ENCODE measurements at places on chromosomes 12 and 14.

DNA sequence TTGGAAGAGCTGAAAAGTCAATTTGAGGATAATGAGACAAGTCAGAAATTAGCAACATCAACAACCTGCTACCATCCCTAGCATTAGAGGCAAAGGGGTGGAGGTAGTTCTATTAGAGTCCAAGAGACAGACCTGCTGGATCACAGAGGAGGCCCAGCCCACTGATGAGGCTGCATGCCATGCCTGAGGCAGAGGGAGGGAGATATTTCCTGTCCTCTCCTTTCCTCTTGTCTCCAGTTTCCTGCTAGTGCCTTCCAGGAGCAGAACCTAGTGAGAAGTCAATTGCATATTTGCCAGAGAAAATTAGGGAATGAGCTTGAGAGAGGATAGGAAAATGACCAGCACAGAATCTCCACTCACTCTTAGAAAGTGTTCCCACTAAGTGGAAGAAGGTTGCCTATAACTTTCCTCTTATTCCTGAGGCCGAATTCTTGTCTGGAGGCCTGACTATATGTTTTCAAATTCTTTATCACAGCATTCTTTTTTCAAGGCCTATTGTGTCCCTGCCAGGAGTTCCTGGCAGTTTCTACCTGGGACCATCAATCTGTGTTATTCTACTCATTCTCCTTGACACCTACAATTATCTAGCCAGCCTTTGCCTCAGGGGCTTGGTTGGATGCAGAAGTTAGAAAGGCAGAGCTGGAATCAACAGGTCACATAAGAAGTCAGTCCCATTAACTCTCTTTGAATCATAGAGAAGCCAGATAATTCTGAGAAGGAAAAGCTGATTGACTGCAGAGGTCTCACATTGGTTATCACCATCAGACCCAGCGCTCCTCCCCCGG lies 121.9 kb downstream of the EMP1 start:
- DNase-seq = no peak

DNA sequence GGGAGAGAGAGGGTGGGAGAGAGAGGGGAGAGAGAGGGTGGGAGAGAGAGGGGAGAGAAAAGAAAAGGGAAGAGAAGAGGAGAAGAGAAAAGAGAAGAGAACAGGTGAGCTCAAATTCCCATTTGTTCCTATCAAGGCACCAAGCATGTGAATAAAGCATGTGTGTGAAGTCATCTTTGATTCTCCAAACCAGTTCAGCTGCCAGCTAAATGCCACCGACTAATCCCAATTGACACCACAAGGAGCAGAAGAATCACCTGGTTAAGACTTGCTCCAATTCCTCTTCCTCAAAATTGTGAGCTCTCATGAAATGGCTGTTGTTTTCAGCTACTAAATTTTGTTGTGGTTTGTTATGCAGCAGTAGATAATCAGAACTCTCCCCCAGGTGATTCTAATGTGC lies 188.9 kb downstream of the TMX1 start:
- no peak for DNase-seq

- no peak for DNase-seq
Observed at GRCh38 chr14:77314043-77314442, 6.6 kb downstream of the POMT2 start.

DNA sequence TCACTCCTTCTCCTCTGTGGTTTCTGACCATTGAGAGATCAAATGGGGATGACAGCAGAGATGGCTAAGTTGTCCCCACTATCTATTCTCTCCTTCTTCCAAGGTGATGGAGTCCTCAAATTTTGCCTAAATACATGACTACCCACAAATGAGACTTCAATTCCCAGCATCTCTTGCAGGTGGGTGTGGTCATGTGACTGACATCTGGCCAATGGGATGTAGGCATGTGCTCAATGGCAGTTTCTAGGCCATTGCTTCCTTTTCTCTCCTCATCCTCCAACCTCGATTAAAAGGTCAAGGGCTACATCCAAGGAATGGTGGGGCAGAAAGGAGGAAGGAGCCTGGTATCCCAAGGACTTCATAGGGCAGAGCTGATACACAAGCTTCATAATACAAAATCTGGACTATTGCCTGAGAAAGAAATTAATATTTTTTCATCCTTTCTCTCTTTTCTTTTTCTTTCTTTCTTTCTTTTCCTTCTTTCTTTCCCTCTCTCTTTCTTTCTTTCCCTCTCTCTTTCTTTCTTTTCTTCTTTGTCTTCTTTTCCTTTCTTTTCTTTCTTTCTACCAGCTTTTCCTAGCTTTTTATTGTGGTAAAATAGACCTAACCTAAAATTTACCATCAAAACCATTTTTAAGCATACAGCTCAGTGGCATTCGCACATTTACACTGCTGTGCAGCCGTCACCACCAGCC lies 100.9 kb upstream of the PRB2 start:
- no peak for DNase-seq

DNA sequence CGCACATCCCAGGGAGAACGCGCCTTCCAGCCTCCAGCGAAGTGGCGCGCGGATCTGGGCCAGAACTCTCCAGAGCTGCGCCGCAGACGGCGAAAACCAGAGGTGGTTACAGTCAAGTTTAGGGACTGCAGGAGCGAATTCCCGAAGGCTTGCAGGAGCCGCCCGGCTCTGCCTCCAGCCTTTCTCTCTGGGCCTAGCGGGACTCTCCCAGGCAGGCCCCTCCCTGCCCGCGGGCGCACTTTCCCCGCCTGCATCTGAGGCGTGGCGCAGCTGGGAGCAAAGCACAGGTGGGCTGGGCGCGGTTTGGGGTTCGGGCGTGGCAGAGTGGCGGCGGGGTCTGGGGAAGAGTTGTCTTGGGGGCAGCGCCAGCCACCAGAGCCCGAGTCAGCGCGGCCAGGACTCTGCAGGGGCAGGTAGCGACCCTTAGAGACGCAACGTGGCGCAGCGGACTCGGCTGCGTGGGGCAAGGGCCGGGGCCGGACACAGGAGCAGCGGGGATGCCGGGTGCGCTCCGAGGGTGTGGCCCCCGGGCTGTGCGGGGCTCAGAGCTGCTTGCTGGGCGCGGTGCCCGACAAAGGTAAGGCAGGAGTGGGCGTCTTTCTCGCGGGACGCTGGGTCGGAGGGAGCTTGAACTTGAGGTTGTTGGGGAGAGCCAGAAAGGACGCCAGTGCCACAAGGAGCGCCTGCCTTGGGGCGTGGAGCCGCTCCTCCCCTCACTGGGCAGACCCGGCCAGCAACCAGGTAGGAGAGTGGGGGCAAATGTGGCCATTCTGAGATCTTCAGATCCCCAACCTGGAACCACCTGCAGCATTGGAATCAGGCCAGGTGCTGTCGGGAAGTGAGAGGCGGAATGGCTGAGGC lies 1126.0 kb downstream of the AACS start:
- no peak for DNase-seq

DNA sequence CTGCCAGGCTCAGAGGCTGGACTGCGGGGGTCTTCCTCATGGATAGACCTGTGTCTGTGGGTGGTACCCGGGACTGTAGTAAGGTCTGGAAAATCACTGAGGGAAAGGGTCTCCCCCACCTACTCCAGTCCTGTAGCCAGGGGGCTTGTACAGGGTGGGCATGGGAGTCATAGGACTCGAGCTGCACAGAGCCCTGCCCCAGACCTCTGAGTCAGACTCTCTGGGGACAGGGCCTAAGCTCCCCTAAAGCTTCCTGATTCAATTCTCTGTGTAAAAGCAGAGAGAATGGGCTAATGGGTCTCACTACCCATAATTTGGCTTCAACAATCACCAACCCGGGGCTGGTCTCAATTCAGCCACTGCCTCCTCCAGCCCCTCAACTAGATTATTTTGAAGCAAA lies 27.0 kb downstream of the LRTM2 start:
- no peak for DNase-seq

GRCh38 chr14:94584591-94585280 lies 3.5 kb downstream of the SERPINA5 start:
- no peak for DNase-seq

DNA sequence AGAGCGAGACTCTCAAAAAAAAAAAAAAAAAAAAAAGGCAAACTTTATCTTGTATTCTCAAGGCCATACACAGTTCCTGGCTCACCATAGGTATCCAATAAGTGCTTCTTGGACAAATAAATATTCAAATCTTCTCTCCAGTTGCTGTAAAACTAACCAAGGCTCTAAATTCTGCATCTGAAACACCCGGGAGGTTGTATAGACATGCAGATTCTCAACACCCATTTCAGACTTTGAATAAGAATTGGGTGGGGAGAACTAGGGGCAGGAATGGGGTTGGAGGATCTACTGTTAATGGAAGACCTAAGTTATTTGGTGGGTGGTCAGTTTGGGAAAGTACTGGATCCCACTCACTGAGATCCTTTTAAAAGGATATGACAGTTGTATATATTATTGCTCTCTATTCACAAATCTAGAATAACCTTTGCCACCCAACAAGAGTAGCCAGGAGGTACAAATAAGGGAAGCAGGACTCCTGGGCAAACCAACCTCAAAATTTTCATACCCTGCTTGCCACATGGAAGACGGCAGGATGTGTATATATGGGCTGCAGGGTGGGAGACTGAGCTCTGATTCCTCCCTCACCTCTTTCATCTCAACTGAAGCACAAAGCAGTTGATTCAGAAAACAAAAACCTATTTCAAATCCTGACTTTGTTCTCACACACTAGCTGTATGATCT lies 879 bp downstream of the GDF3 start:
- no peak for DNase-seq

- no peak for DNase-seq
Observed at GRCh38 chr14:55530464-55530863, 49.5 kb upstream of the KTN1 start.

DNA sequence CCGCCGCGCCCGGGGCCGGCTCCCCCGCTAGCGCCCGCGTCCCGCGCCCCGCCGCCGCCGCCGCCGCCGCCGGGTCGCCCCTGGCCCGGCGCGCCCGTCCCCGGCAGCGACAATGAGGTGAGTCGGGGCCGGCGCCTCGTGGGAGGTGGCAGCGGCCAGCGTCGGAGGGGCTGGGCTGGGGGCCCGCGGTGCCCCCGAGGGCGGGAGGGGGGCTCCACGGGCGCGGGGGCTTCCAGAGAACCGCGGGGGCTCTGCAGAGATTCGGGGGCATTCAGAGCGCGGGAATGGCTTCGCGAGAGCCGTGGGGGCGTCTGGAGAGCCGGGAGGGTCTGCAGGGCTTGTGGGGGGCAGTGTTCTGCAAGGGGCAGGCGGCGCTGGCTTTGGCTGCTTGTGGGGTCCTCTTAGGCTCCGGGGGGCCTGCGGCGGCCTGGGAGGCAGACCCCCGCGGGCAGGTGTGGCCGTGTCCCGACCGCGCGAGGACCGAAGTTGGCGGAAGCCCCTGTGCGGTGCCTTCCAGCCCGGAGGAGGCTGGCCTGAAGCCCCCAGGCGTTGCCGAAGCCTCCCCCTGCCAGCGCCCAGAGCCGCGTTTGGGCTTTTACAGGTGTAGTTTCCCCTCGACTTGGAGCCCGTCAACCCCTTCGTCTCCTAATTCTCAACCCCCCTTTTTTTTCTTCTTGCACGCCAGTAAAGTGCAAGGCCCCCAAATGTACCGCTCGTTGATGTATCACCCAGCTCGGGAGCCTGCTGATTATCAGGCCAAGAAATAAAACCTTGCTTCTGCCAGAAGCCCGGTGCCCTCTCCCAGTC lies 93.1 kb upstream of the EVL start:
- DNase-seq = no peak

All from activated CD8-positive, alpha-beta memory T cell treated with anti-CD3 and anti-CD28 coated beads for 1 hour (primary cell).